ENCODE measurements at places on chromosomes 16 and 17.

DNA sequence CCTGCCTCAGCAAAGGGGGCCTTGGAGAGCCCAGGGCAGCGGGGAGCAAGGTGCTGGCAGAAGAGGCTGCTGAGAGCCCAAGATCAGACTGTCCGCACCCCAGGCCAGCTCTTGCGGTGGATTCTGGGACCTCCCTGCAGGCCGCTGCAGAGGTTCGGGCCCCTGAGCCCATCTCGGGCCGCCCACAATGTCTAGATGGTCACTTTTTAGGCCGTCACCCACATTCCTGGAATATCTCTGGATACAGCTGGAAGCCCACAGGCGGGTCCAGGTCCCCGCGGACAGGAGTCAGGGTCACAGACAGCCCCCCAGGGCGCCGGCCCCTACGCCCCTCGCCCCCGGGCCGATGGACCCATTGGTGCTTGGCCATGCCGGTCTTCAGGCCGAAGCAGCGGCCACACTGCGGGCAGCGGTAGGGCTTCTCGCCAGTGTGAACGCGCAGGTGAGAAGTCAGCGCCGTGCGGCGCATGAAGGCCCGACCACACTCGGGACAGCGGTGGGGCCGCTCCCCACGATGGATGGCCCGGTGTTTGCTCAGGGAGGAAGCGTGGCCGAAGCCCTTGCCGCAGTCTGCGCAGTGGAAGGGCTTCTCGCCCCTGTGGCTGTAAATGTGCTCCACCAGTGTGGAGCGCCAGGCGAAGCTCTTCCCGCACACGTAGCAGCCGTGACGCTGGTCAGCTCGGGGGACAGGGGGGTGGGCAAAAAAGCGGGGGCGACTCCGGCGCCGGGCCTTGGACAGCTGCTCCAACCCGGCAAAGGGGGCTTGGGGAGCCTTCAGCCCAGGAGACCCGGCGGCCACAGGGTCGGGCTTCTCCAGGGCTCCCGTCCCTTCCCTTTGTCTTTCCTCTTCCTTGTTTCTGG is 2.1 kb downstream of the ZNF747 start:
- no peak for DNase-seq

DNA sequence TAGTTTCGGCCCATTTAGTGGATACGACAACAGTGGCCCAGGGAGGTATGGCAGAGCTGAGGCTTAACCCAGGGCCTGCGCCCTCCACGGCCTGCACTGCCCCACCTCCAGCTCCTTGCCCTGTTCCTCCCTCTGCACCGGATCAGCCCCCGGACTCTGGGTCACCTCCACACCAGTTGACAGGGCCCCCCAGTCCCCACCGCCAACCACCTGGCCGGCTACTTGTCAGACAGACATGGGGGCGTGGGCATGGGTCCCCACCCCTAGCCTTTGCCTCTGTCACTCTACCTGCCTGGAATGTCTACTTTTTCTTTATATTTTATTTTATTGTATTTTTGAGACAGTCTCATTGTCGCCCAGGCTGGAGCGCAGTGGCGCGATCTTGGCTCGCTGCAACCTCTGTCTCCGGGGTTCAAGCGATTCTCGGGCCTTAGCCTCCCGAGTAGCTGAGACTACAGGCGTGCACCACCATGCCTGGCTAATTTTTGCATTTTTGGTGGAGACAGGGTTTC is 3.0 kb upstream of the ACTG1 start:
- DNase-seq: no peak

GRCh38 chr16:85663891-85664321 is 24.8 kb downstream of the GINS2 start:
- no peak for DNase-seq

DNA sequence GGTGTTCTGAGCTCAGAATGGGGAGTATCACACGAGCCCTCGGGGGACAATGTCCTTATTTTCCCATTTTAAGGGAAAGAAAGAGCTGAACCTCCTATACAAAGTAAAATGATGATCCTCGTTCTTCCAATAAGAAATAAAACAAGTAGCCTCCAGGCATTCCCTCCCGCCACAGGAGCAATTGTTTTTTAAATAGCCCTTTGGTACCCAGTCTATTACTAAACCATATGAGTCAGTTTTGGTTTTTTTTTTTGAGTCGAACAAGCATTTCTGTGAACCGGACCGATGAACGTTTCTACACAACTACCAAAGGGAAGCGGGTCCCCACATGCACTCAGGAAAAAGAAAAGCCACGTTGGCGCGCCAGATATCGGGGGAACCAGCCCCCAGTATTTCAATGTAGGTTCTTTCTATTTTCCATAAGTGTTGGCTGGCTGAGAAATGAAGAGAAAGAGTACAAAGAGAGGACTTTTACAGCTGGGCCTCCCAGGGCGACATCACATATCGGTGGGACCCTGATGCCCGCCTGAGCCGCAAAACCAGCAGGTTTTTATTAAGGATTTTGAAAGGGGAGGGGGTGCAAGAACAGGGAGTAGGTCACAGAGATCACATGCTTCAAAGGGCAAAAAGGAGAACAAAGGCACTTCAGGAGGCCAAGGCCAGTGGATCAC is 3.8 kb upstream of the DCXR start:
- DNase-seq: no peak

DNA sequence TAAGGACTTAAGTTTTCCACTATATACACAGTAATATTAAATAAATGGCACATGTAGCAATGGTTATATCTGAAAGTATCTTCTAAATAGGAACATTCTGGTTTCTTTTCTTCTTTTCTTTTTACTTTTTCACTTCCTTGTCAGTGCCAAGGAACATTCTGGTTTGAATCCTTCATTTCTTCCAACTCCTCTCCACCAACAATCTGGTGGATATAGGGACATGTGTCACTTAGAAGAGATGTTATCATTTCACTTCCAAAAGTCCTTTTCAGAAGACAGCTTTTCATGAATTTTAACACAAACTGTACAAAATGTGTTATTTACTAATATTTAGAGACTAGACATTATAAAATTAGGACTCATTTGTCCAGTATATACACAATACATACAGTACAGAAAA is 7.9 kb upstream of the GOT2 start:
- no peak for DNase-seq

DNA sequence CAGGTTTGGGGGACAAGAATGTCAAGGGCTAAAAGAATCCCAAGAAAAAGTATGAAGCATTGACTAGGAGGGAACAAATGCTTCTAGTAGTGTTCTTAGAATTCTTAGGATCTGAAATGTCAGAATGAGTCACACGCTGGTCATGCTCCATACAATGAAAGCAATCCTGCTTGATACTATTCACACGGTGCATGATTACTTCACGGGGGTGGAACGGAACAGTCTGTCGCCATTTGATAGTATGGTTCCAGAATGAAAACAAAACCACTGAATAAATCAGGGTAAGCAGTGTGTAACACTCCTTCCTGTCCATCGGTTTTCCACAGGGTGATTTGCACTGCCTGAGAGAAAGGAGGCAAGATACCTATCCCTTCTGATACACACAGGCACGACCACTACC is 22.9 kb upstream of the YWHAE start:
- DNase-seq: no peak

GRCh38 chr17:3647769-3648555 is 11.4 kb downstream of the CTNS start:
- no peak for DNase-seq

DNA sequence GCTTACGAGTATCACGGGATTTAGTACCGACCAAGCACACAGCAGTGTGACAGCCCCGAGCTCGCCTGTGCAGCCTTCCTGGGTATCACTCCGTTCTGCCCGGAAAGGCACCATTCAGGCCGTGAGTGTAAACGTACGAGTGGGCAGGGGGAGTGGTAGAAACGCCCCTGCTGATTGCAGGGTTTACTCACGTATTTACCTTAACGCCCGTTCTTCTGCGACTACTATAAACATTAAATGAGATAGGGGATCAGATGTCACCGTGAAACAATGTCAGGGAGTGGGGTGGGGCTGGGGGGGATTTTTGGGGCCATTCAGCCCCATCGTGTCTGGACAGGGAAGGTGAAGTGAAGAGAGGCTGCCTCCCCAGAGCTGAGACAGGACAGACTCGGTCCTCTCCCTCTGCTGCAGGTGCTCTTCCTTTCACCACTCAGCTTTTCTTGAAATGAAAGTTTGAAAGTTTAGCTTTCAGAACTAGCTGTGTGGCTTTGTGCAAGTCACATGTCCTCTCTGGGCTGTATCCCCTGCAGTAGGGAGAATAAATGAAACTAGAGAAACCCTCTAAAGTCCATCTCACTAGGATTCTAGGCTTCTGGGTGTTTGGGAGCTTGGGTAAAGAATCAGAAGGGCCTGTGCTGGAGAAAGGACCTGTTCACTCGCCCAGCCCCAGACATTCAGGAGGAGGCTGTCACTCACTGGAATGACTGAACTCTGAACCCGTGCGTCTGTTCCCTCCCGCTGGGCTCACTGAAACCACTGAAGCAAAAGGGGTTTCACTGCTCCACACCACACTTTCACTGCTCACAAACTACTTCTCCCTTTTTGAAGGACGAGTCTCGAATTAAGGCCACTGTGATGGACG is 66.7 kb downstream of the RPA1 start:
- no peak for DNase-seq

DNA sequence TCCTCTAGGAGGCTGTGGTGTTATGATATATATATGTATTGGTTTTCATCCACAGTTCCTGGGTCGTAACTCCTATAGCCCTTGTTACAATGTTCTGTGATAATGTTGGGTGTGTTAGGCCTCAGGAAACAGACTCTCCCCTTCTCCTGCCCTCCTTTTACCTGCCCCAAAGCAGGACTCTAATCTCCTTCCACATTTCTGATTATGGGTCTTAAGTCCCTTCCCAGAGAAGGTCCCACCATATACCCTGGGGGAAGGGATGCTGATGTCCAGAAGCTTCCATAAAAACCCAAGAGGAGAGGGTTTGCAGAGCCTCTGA is 450 bp upstream of the C1QBP start:
- DNase-seq: no peak

GRCh38 chr16:19329932-19330331 is 44.4 kb downstream of the CLEC19A start:
- no peak for DNase-seq

DNA sequence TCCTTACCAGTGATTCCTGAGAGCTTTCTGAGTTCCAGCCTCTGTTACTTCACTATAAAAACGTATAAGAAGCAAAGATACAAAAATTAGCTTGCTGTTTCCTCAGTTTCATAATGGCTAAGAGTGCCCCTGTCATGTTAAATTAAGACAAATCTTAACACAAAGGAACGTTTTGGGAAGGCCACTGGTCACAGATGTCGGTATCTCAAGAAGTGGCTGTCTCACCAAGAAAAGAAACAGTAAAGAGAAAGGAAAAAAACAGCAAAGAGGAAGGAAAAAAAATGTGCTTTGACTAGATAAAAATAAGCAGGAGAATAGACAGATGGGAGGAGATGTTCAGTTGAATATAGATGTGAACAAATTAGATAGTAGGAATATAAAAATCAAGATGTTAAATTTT is 94.8 kb upstream of the AKTIP start:
- DNase-seq: no peak

DNA sequence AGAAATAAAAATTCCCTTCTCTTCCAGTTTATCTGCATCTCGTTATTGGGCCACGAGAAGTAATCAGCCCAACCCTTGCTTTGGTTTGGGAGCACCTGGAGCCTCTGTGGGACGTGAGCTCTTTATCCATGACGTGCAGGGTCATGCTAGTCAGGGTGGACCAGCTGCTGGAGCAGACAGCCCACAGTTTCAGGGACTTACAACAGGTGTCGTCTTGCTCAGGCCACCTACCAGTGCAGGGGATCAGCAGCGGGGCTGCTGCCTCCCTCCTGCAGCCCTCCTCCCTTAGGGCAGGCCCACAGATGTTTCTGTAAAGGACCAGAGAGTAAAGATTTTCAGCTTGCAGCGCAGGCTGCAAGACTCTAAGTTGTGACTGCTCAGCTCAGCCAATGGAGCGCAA is 16.9 kb downstream of the ADAD2 start:
- DNase-seq: no peak

GRCh38 chr17:70109497-70109896 is 34.5 kb downstream of the KCNJ16 start:
- no peak for DNase-seq

DNA sequence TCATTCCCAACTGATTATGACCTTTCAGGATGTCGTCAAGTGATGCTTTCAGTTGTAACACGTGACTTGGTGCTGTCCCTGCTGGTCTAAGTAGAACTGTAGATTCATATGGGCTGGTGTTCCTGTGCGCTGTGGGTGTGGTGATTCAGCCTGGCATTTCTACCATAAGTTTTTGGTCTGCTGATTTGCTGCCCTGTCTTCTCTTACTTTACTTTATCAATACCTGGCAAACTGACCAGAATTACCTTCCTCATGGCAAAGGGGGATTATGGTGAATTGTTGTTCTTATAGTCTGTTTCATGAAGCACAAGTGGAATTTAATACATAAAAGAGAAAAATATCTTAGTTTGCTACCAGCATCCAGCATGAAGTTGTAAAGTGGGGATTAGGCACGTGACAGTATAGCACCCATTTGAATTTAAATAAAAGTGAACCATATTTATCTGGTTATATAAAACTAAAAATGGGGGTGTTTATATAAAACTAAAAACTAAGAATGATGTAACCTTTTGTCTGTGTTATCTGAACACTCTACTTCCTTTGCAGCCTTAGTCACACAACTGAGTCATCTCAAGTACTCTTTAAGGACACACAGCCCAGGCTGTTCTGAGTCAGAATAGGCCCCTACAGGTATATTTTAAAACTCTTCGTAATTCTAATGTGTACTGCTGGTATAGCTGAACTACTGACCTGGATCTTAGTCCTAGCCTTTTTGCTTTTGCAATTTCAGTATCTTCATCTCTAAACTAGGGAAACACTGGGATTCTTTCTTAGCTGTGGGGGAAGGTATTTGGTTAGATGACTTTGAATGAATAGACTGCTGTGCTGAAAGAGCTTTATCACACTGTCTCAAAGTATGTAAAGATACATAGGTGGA is 28.3 kb downstream of the TTC19 start:
- DNase-seq: no peak

- DNase-seq: no peak
Observed at GRCh38 chr17:2928294-2928890, 132.2 kb downstream of the RAP1GAP2 start.

GRCh38 chr17:50764734-50765149 is 2.6 kb downstream of the ANKRD40CL start:
- no peak for DNase-seq

DNA sequence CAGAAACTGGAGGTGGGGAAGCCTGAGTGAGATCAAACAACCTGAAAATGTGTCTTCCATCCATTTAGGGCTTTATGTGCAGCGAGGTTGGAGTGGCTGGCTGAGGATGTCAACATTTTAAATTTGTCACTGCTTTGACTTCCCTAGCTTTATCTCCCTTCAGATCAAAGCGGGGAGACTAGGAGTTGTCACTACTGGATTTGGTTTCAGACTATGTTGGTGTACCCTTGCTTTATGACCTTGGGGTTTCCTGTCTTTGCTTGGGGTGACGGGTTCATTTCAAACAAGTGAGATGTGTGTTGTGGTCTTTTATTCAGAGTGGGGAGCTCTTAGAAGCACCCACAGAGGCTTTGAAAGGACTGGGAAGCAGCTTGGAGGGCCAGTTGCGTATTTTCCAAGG is 25.6 kb downstream of the MSI2 start:
- no peak for DNase-seq
